Right atrium auricular region (tissue), 2 donors: ENCODE measurements at places on chromosomes 2 and 18. TPM values are rescaled to one million over a fixed set of nuclear protein-coding genes. Genes with fewer than 3 reads are reported as not detected.

- no peaks in the 10 kb centered on the region for H3K4me1 ChIP-seq
- no peaks in the 10 kb centered on the region for H3K36me3 ChIP-seq
- H3K27ac ChIP-seq = no peak overlapping the region
- DNase-seq = no peak
- H3K27me3 ChIP-seq = no peaks in the 10 kb centered on the region
Measured at GRCh38 chr2:173644146-173644545, 289.5 kb downstream of the CDCA7 start.

GRCh38 chr2:239927424-239927981 is 97.6 kb downstream of the NDUFA10 start:
- H3K4me3 ChIP-seq = no peak overlapping the region
- no peaks in the 10 kb centered on the region for H3K36me3 ChIP-seq
- no peaks in the 10 kb centered on the region for H3K27me3 ChIP-seq
- no peaks in the 10 kb centered on the region for H3K4me1 ChIP-seq
- peak; percentile 54 for DNase-seq
- no peak overlapping the region for H3K27ac ChIP-seq

DNA sequence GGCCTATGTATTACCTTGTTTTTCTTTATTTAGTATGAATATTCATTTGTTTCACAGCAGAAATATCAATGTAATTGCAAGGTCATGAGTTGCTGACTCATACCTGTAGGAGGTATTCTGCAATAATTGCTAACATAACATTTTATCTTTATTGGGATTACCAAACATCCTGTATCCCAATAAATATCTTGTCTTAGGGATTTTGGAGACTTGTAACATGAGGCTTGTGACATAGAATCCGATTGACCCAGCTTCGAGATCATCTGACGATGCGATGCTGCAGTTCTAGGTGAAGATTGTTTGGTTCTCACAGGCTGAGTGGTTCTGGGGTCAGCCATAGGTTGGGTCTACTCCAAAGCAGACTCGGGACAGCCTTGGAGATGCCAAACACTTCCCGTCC is 133.4 kb upstream of the RND3 start:
- H3K27ac ChIP-seq = peak overlapping the region; percentile 54
- no peaks in the 10 kb centered on the region for H3K36me3 ChIP-seq
- DNase-seq = no peak
- H3K4me3 ChIP-seq = no peak overlapping the region
- no peaks in the 10 kb centered on the region for H3K27me3 ChIP-seq

DNA sequence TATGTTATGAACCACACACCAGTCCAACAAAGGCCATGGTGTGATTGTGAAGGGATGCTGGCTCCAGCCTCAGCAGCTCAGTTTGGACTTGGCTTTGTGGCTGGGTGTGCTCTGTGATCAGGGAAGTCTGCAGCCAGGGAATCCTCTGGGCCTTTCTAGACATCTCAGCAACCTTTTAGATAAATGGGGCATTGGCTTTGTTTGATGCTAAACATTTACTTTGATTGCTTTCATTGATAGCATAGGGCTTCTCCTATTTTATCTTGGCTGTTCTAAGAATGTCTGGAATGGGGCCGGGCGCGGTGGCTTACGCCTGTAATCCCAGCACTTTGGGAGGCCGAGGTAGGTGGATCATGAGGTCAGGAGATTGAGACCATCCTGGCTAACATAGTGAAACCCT is 104.5 kb downstream of the VAPA start:
- H3K36me3 ChIP-seq = no peaks in the 10 kb centered on the region
- no peaks in the 10 kb centered on the region for H3K27me3 ChIP-seq
- peak; percentile 40 for DNase-seq
- no peak overlapping the region for H3K4me3 ChIP-seq
- peaks cover 34% of the 10 kb centered on the region for H3K4me1 ChIP-seq

GRCh38 chr2:140698636-140699035 is 1432.2 kb downstream of the LRP1B start:
- no peak for DNase-seq
- no peaks in the 10 kb centered on the region for H3K36me3 ChIP-seq
- H3K27me3 ChIP-seq = no peaks in the 10 kb centered on the region
- no peaks in the 10 kb centered on the region for H3K4me1 ChIP-seq
- H3K4me3 ChIP-seq = no peak overlapping the region

- H3K27me3 ChIP-seq = no peaks in the 10 kb centered on the region
- H3K4me3 ChIP-seq = peak overlapping the region; percentile 28
- DNase-seq = no peak
- H3K27ac ChIP-seq = no peak overlapping the region
- H3K4me1 ChIP-seq = peaks cover 15% of the 10 kb centered on the region
Measured at GRCh38 chr2:172234716-172235691, 132.3 kb upstream of the DLX2 start.

GRCh38 chr2:116687371-116687770 is 1127.1 kb upstream of the DDX18 start:
- no peaks in the 10 kb centered on the region for H3K36me3 ChIP-seq
- DNase-seq = no peak
- no peak overlapping the region for H3K27ac ChIP-seq
- H3K4me3 ChIP-seq = no peak overlapping the region

Gene AQP12B
- total RNA-seq = not detected

- peaks cover 11% of the 10 kb centered on the region for H3K4me1 ChIP-seq
- no peak overlapping the region for H3K27ac ChIP-seq
- DNase-seq = no peak
- H3K4me3 ChIP-seq = no peak overlapping the region
Measured at GRCh38 chr2:190838492-190838910, 42.1 kb upstream of the GLS start.

GRCh38 chr2:172435606-172435911 is 8.2 kb downstream of the ITGA6 start:
- no peaks in the 10 kb centered on the region for H3K27me3 ChIP-seq
- DNase-seq = no peak
- H3K4me1 ChIP-seq = no peaks in the 10 kb centered on the region

GRCh38 chr2:42835577-42836371 is 43.4 kb upstream of the HAAO start:
- H3K4me1 ChIP-seq = no peaks in the 10 kb centered on the region
- no peaks in the 10 kb centered on the region for H3K36me3 ChIP-seq
- no peaks in the 10 kb centered on the region for H3K27me3 ChIP-seq
- DNase-seq = peak; percentile 91
- H3K27ac ChIP-seq = peak overlapping the region; percentile 48

- no peaks in the 10 kb centered on the region for H3K36me3 ChIP-seq
- H3K4me3 ChIP-seq = no peak overlapping the region
- H3K27me3 ChIP-seq = no peaks in the 10 kb centered on the region
- DNase-seq = no peak
- peaks cover 15% of the 10 kb centered on the region for H3K4me1 ChIP-seq
Measured at GRCh38 chr2:55965966-55966365, 42.4 kb upstream of the EFEMP1 start.

DNA sequence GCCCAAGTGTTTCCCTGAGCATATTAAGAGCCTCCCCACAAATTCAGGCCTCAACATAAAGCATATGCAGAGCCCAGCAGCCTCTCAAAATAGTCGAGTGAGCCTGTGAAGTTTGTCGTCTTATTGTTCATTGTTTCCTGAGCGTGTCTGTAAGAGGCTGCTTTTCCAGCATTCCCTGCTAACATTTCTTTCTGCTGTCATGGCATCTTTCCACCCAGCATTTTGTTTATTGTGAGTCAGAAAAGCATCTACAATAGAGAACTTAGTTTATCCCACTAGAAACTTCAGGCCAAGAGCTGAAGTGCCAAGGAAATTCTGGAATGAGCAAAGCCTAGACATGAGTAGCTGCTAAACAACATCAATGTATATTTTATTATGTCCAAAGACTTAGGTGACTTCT is 46.3 kb upstream of the STAM2 start:
- H3K4me3 ChIP-seq = no peak overlapping the region
- H3K27me3 ChIP-seq = no peaks in the 10 kb centered on the region
- no peaks in the 10 kb centered on the region for H3K36me3 ChIP-seq
- H3K27ac ChIP-seq = no peak overlapping the region

- no peaks in the 10 kb centered on the region for H3K36me3 ChIP-seq
- no peaks in the 10 kb centered on the region for H3K27me3 ChIP-seq
- no peak for DNase-seq
- no peak overlapping the region for H3K27ac ChIP-seq
- H3K4me3 ChIP-seq = no peak overlapping the region
Measured at GRCh38 chr2:9812945-9813311, 30.3 kb upstream of the TAF1B start.

DNA sequence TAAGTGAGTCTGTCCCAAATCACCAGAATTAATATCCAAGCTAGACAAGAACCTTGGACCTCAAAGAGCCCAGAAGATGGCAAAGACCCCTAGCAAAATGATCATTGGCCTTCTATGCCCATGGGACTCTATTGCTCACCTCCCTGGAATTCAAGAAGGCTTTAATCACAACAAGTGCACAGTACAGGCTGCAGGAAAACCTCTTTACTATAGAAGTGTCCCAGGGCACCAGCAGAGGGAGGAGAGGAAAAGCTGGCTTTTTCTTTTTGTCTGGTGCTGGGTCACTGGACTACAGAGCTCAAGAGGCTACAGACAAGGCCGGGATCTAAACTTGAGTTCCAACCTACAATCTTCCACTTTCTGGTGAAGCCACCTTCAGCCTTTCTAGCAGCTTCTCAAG is 88.3 kb upstream of the PPP1CB start:
- H3K4me1 ChIP-seq = peaks cover 58% of the 10 kb centered on the region
- no peaks in the 10 kb centered on the region for H3K27me3 ChIP-seq
- H3K4me3 ChIP-seq = no peak overlapping the region
- H3K27ac ChIP-seq = peak overlapping the region; percentile 75

GRCh38 chr2:134683561-134684112 is 35.2 kb downstream of the TMEM163 start:
- H3K27me3 ChIP-seq = no peaks in the 10 kb centered on the region
- no peaks in the 10 kb centered on the region for H3K36me3 ChIP-seq
- H3K4me1 ChIP-seq = no peaks in the 10 kb centered on the region

DNA sequence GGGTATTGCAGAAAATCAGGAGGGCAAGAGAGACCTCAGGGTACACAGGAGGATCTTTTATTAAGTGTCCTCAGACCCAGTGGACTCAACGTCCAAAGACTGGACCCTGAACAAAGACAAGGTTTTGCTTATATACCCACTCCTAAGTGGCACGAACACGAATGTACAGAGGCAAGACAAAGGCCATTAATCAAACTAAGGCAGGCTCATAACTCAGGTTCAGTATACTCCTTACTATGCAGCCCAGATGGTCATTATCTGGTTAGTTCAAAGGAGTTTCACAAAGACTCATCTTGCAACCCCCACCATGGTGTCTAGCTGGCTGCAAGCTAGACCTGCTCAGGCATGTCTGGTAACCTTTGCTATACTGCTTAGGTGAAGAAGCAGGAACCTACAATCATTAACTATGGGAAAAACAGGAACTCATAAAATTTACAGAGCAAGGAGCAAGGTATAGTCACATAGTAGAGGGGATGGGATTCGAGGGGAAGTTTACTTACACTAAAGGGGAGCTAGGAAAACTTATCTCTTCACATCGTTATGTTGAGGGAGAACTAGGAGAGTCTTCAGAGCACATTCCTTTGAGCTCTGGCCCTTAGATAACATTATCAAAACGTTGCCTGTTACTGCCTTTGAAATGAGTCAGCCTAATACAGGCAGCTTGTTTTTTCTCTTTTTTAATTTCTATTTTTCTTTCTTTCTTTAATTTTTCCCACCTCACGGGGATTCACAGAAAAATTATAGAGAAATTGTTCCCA is 33.9 kb downstream of the SLC4A3 start:
- H3K27me3 ChIP-seq = no peaks in the 10 kb centered on the region
- DNase-seq = no peak
- peaks cover 13% of the 10 kb centered on the region for H3K4me1 ChIP-seq

- H3K4me3 ChIP-seq = no peak overlapping the region
- no peaks in the 10 kb centered on the region for H3K27me3 ChIP-seq
- H3K27ac ChIP-seq = no peak overlapping the region
- H3K4me1 ChIP-seq = no peaks in the 10 kb centered on the region
- no peaks in the 10 kb centered on the region for H3K36me3 ChIP-seq
- no peak for DNase-seq
Measured at GRCh38 chr2:26615336-26615859, 25.8 kb downstream of the CIB4 start.

DNA sequence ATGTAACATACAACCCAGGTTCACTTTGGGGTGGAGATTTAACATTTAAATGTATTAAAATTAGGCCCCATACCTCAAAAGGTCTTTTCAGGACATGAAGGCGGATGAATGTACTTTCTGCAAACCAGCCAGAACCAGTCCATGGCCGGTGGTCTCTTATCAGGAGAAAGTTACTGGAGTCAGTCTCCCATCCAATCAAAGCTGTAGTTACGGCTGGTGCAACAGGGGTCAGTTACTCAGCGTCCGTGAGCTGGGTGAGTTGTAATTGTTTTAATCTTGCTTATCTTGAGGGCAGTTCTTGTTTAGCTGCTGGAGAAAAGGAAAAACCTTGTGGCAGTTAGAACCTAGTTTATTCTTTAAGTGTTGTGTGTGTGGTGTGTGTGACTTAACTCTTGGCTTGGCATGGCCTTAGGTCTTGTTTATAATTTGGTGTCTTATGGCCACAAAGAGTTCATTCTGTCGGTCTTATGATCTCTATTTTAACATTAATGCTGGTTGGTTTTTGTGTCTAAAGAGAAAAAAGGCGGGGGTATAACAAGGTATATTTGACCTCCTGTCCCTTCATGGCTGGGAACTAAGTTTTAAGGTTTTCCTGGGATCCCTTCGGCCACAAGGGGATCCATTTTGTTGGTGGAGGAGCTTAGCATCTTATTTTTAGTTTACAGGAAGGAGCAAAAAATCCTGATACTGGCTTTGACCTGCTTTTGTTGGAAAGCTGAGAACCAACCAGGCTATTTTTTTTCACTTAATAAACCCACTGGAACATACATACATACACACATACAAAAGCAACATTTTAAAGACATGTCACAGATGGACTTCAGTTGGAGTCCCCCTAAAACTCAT is 143.5 kb upstream of the NCK2 start:
- no peak overlapping the region for H3K27ac ChIP-seq
- no peaks in the 10 kb centered on the region for H3K27me3 ChIP-seq
- DNase-seq = no peak
- no peaks in the 10 kb centered on the region for H3K36me3 ChIP-seq
- peaks cover 30% of the 10 kb centered on the region for H3K4me1 ChIP-seq

Gene CFAP53
- total RNA-seq = 0.30 TPM

GRCh38 chr18:57084331-57085271 is 62.3 kb upstream of the BOD1L2 start:
- DNase-seq = no peak
- no peaks in the 10 kb centered on the region for H3K4me1 ChIP-seq
- no peaks in the 10 kb centered on the region for H3K36me3 ChIP-seq
- no peak overlapping the region for H3K4me3 ChIP-seq
- H3K27me3 ChIP-seq = no peaks in the 10 kb centered on the region

GRCh38 chr2:228545041-228545747 is 363.7 kb upstream of the SPHKAP start:
- no peaks in the 10 kb centered on the region for H3K36me3 ChIP-seq
- no peak overlapping the region for H3K4me3 ChIP-seq
- no peaks in the 10 kb centered on the region for H3K27me3 ChIP-seq
- H3K27ac ChIP-seq = no peak overlapping the region
- H3K4me1 ChIP-seq = no peaks in the 10 kb centered on the region
- DNase-seq = no peak
